ENCODE measurements at places on chromosomes 2 and 18.
A peak's percentile ranks its signal among the peaks of the same experiment; 100 is the strongest.

DNA sequence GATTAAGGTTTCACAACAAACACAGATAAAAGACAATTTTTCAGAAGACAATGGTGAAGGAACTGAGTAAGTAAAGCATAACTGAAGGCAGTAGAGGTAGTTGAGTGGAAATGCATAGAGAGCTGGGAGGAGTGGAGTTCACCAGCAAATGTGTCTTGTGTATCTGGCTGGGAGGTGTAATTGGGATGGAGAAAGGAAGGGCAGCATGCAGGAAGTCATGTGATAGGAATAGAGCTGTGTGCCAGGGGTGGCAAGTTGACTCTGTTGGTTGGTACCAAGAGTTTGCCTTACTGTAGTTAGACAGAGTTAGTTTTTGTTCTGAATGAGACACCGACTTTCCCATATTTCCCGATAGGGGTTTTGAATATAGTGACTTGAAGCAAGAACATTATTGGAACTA lies 56.3 kb downstream of the FMNL2 start:
- no peak for DNase-seq

GRCh38 chr2:207670887-207671286 lies 40.6 kb upstream of the CCNYL1 start:
- no peak for DNase-seq

- DNase-seq, result no peak
Observed at GRCh38 chr18:8011361-8011760, 444.2 kb downstream of the PTPRM start.

DNA sequence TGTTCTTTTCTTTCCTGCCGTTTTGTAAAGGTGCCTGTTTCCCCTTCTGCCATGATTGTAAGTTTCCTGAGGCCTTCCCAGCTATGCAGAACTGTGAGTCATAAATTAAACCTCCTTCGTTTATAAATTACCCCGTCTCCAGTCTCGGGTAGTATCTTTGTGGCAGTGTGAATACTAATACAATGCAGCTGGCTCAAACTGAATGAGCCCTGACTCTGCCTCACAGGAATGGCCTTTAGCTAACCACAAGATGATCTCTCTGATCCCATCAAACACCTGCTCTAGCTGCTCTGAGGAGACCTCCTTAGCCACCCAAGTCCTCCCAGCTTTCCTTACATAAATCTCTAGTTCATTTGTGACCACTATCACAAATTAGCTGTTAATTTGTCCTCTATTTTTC lies 41.5 kb upstream of the CAB39 start:
- DNase-seq, result no peak

- DNase-seq, result no peak
Observed at GRCh38 chr2:127932199-127932876, 46.6 kb upstream of the AMMECR1L start.

DNA sequence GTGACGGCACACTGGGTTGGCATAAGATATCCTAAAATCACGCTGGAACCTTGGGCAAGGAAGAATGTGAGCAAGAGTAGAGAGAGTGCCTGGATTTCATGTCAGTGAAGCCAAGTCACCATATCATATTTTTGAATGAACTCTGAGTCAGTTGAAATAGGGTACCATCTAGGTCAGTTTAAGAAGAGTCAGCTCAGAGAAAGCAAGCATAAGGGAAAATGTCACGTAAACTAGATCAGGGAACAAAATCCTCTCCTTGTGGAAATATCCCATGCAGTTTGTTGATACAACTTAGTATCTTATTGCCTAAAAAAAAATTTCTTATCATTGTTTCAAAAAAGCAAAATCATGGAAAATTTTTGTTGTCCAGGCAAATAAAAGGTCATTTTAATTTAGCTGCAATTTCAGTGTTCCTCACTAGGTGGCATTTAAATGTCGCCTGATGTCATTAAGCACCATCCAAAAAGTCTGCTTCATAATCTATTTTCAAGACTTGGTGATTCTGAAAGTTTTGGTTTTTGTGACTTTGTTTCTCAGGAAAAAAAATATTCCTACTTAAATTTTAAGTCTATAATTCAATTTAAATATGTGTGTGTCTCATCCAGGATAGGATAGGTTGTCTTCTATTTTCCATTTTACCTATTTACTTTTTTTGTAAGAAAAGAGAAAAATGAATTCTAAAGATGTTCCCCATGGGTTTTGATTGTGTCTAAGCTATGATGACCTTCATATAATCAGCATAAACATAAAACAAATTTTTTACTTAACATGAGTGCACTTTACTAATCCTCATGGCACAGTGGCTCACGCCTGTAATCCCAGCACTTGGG lies 19.6 kb downstream of the RSAD2 start:
- DNase-seq, result peak; percentile 32

- no peak for DNase-seq
Observed at GRCh38 chr2:218896501-218897393, 16.1 kb downstream of the WNT10A start.

DNA sequence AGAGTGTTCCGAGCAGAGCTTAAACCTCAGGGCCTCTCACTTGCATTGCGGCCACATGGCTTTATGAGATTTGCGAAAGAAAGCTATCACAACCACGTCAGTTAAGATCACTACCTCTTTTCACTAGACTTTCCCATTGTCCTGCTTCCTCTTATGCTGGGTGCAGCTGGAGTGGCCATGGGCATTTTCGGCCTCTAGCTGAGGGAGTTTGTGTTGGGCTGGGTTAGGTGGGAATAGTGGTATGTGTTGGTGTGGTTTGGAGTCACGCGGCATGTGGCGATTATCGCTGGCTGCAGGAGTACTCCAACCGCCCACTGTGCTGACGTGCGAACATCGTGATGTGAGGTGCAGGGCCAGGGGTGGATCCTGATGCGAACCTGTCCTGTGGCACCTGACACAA lies 27.1 kb downstream of the RALB start:
- DNase-seq, result no peak

DNA sequence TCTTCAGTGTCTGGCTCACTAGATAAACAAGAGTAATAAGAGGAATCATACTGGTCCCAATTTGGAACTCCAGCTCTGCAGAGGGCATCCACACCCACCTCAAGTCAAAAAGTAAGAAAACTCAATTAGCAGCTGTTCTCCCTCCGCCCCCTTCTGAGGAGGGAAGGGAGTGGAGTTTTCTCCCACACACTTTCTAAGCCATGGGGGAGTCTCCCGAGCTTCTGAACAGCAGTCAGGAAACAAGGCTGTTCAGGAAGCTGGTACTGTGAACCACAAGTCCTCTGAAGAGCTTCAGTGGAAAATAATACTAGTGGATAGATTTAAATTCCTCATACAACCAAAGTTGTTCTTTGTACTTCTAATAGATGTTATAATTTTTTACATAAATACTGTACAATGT lies 32.9 kb upstream of the SPTBN1 start:
- no peak for DNase-seq

DNA sequence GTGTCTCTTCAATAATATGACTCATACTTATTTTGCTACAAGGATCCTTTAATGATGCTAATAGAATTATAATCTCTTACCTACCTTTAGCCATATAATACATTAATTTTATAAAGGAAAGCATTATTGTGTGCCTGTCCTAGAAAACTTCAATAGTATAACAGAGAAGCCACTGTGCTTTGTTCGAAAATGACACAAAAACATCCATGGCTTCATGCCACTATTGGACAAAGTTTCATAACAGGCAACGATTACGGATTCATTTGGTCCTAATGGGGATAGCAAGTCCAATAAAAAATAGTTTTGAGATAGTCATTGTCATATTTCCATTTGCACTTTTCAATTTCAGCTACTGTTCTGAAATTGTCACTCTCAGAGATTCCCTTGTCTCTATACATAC lies 52.5 kb upstream of the CCDC150 start:
- DNase-seq, result no peak

GRCh38 chr2:2018713-2019410 lies 274.5 kb upstream of the PXDN start:
- no peak for DNase-seq

GRCh38 chr18:46591783-46592391 lies 65.1 kb downstream of the LOXHD1 start:
- peak; percentile 1 for DNase-seq

DNA sequence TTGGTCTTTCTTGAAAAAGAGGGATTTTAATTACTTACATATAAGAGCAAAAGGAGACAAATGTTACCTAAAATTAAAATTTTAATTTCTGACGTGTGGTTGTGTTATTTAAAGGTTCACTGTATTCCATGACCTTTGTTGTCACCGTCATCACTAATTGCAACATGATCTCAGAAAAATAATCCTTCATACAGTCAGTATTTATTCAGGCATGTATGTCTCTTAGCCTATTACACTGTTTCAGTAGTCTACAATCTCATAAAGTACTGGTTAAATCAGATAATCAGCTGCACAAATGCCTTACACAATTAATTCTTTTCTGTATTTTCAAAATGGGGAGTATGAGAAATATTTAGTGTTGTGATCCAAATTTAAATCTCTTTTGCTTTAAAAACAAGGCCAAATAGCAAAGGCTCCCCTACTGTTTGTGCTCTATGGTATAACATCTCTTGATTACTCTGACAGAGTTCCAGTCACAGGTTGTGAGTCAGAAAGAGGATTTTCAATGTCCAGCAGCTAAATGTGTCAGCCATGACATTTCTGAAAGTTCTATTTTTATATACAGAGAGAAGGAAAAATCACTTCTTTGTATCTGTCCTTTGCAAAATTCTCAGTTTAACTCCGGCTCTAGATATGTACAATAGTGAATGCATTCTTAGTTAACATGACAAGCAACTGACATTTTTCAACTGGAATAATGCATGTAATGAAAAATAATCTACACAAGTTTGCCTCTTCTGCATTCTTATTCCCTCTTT lies 184.0 kb downstream of the FIGN start:
- no peak for DNase-seq

- no peak for DNase-seq
Observed at GRCh38 chr2:191512216-191512835, 165.6 kb upstream of the NABP1 start.

DNA sequence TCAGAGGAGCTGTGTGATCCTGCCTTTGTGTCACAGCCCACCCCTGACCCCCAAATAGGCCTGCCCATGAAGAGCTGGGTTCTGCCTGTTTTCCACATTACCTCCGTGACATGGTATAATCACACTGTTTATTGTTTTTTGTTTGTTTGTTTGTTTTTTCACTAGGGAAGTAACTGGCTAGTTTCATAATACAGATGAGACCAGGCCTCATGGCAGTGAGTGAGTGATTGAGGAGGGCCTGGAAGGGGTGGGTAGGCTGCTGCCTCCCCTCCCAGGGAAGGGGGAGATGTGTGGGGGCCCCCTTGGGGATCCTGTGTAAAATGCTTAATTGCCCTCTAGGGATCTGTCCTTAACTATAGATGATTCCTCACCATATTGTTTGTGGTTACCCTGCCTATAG lies 190.5 kb downstream of the LDLRAD4 start:
- no peak for DNase-seq

- DNase-seq, result peak; percentile 30
Observed at GRCh38 chr2:124001696-124002430, 23.2 kb upstream of the CNTNAP5 start.

- no peak for DNase-seq
Observed at GRCh38 chr2:167510071-167510759, 621.9 kb downstream of the XIRP2 start.

- DNase-seq, result no peak
Observed at GRCh38 chr2:151827564-151828142, 568 bp downstream of the ARL5A start.

DNA sequence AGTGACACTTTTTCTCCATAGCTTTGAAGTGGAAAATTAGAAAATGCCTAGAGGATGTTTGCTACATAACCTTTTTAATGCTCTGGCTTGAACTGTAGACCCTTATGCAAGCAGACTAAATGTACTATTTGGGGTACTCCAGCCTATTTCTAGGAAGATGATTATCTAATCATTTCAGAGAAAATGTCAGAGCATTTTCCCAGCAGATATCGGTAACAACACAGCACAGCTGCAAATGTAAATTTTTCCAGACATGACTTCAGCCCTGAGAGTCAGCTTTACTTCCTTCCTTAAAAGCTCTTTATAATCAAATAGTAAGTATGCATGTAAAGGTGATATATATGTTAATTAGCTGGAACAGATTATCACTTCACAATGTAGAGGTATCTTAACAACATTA lies 1647.1 kb downstream of the SUCLG1 start:
- no peak for DNase-seq

- no peak for DNase-seq
Observed at GRCh38 chr2:974502-974901, 23.9 kb downstream of the SNTG2 start.

DNA sequence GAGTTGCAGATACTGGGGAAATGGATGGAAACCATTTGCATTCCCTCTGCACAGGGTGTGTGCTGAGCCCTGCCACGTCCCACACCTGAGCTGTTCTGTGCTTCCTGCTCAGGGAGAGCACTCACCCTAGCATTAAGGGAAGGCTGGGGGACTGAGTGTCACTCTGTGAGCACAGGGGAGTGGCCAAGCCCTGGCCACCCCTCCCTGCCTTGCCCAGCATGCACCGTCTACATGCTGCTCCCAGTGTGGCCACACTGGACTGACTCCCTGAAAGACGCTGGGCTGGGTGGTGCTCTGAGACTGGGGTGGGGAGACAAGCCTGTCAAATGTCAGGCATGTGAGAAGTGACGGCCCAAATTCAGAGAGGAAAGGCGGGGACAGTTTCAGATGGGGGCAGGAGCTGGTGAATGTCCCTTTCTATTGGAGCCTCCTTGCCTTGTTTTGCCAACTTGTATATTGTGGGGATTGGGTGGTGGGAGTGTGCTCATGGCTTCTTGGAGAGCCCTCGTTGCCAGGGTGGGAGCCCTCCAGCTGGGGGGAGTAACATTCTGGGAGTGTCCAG lies 298.4 kb upstream of the HS6ST1 start:
- no peak for DNase-seq

GRCh38 chr2:101114815-101115214 lies 36.4 kb downstream of the TBC1D8 start:
- DNase-seq, result no peak

GRCh38 chr18:12327510-12328178 lies 19.6 kb downstream of the TUBB6 start:
- peak; percentile 31 for DNase-seq

DNA sequence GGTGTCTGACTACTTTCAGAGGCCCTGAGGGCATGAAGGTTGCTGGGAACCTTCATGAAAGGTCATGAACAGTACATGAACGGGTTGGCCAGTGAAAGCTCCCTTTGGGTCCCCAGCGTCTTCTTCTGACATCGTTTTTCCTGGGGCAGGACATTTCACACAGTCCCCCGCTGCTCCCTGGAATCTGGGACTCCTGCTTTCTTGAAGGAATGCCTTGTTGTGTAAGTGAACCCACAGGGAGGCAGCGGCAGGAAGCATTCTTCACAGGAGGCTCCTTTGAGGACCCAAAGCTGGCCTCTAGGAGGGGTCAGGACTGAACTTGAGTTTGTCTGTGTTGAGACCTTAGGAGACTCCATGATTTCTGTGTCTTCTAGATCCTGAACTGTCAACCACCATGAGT lies 144.3 kb downstream of the KCNE4 start:
- DNase-seq, result no peak

DNA sequence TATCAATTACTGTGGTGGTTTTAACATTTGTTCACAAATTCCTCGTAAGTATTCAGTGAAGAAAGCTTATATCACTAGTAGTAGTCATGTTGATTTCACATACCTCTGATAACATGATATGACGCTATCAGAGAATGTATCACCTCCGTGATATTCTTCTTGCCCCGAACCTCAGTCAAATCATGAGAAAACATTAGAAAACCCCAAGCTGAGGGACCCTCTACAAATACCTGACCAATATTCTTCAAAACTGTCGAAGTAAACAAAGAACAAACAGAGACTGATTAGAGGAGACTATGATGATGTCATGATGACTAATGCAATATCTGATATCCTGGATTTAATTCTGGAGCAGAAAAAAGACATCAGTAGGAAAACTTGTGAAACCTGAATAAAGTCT lies 85.6 kb upstream of the SPOPL start:
- no peak for DNase-seq
